Cardiac muscle cell (in vitro differentiated cells and primary cell): ENCODE measurements at places on chromosomes 2 and 18. TPM values are rescaled to one million over a fixed set of nuclear protein-coding genes. Genes with fewer than 3 reads are reported as not detected.

GRCh38 chr2:45588158-45588829, 22.8 kb downstream of the SRBD1 start:
- DNase-seq: no peak
- peaks cover 11% of the 10 kb centered on the region for H3K4me1 ChIP-seq
- H3K27ac ChIP-seq: peak overlapping the region; percentile 69
- H3K36me3 ChIP-seq: no peaks in the 10 kb centered on the region

DNA sequence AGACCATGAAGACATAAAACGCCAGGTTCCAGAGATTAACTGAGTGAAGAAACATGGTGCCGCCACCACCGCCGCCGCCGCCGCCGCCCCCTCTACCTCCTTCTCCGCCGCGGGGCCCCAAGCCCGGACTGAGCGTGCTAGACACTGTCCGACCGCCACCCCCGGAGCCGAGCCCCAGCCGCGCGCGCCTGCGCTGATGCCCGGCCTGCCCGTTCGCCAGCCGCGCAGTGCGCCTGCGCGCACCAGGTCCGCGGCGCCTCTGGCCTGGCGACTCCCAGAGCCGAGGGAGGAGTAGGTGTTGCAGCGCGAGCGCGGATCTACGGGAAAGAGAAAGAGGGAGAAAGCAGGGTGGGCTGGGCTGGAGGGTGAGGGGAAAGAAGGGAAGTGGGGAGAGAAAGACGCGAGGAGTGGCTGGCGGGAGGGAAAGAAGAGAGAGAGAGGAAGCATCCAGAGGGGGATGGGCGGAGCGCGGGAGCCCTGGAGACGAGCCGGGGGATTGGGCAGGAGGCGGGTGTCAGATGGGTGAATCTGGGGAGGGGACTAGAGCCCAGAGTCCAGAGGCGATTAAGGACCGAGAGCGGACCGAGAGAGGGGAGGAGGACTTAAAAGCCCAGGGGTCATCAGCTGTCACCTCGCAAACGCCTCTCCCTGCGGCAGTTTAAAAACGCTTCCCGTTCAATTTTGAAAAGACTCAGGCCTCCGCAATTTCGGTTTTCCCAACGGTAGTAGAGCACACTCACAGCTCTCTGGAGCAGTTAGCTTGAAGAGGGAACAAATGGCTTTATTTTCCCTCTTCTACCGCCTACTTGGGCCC, at the start of gene PGAP1:
Gene PGAP1, minus strand, starts transcription at position 146 of the 814 bp plus-strand sequence. Its CDS starts 91 bp downstream, at position 55.
- peak within 1 kb of the TSS; percentile 93 for H3K4me3 ChIP-seq
- no peaks in the 10 kb centered on the region for H3K36me3 ChIP-seq
- peak within 1 kb of the TSS; percentile 85 for H3K27ac ChIP-seq
- peaks cover 14% of the 10 kb centered on the region for H3K4me1 ChIP-seq

GRCh38 chr2:127585270-127585807, 49.9 kb downstream of the MYO7B start:
- H3K4me1 ChIP-seq: no peaks in the 10 kb centered on the region
- H3K27me3 ChIP-seq: no peaks in the 10 kb centered on the region
- no peak overlapping the region for H3K4me3 ChIP-seq
- DNase-seq: no peak
- no peak overlapping the region for H3K27ac ChIP-seq

- peak; percentile 83 for DNase-seq
- H3K27me3 ChIP-seq: no peaks in the 10 kb centered on the region
- H3K4me3 ChIP-seq: no peak overlapping the region
Observed at GRCh38 chr2:205660521-205661124, 21.7 kb upstream of the NRP2 start.

DNA sequence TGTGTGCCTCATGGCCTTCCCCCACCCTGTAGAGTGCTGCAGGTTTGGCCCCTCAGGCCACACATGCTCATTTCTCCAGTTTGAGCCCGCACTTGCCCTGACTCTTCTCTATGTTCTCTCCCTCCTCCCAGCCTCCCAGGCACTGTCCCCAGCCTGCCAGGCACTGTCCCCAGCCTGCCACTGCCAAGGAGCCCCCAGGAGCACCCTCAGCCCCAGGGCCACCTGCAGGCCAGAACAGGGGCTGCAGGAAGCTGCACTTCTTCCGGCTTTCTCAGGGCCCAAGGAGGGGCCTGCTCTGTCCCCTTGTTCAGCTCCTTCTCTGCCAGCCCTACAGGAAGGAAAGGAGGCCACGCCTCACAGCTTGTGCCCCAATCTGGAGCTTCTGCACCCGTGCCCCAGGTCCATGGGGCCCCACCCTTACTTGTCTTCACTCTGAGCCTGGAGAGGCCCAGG, 31.6 kb downstream of the CYP26B1 start:
- no peaks in the 10 kb centered on the region for H3K4me1 ChIP-seq
- H3K36me3 ChIP-seq: no peaks in the 10 kb centered on the region
- no peak overlapping the region for H3K27ac ChIP-seq
- H3K27me3 ChIP-seq: no peaks in the 10 kb centered on the region
- peak; percentile 15 for DNase-seq

- no peak for DNase-seq
- no peaks in the 10 kb centered on the region for H3K36me3 ChIP-seq
- H3K27me3 ChIP-seq: no peaks in the 10 kb centered on the region
- no peak overlapping the region for H3K27ac ChIP-seq
- H3K4me1 ChIP-seq: peaks cover 6% of the 10 kb centered on the region
Observed at GRCh38 chr2:224264259-224264658, 137.6 kb downstream of the FAM124B start.

DNA sequence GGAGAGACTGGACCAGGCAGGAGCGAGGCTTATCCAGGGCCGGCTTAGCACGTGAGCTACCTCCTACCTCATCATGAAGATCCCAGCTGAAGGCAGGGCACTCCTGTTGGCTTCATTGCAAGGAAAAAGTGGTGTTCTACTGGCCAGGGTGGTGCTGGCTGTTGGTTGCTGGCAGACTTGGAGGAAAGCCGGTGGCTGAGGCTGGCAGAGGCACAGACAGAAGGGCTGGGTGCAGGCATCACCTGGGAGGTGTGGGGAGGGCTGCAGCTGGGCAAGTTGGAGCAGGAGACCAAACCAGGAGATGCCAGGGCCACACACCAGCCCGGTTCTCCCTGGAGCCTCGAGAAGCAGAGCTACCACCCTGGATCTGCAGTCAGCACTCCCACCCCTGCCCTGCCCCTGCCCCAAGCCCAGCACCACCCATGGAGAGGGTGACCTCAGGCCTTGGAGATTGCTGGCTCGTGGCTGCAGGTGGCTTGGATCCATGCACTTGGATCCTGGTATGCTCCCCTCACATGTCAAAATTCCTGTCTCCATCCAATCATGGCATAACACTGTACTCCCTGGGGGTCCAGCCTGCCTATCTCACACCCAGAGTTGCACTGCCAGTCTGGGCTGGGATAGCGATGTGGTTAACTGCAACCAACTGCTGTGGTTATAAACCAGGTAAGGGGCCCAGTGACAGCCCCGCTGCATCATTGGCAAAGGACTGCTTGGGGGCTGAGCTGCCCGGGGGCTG, 49.7 kb downstream of the GLI2 start:
- H3K27ac ChIP-seq: no peak overlapping the region
- no peaks in the 10 kb centered on the region for H3K27me3 ChIP-seq
- no peaks in the 10 kb centered on the region for H3K36me3 ChIP-seq
- H3K4me3 ChIP-seq: no peak overlapping the region

GRCh38 chr2:178848335-178848734, 41.1 kb upstream of the TTN start:
- H3K4me1 ChIP-seq: peaks cover 10% of the 10 kb centered on the region
- peaks cover 86% of the 10 kb centered on the region for H3K36me3 ChIP-seq
- DNase-seq: no peak

- peak within 1 kb of the TSS; percentile 85 for H3K4me3 ChIP-seq
- no peaks in the 10 kb centered on the region for H3K36me3 ChIP-seq
- H3K4me1 ChIP-seq: peaks cover 15% of the 10 kb centered on the region
- H3K27me3 ChIP-seq: peaks cover 12% of the 10 kb centered on the region
- H3K27ac ChIP-seq: peak within 1 kb of the TSS; percentile 62
Observed at GRCh38 chr18:10453806-10454680, at the start of gene APCDD1. APCDD1 (plus strand) TSS chr18:10454635; CDS start chr18:10454982, 347 bp downstream.

GRCh38 chr2:27992787-27993401, 102.4 kb downstream of the BABAM2 start:
- H3K36me3 ChIP-seq: no peaks in the 10 kb centered on the region
- no peaks in the 10 kb centered on the region for H3K27me3 ChIP-seq
- DNase-seq: peak; percentile 68
- H3K4me3 ChIP-seq: no peak overlapping the region
- H3K27ac ChIP-seq: no peak overlapping the region

- no peaks in the 10 kb centered on the region for H3K36me3 ChIP-seq
- no peaks in the 10 kb centered on the region for H3K27me3 ChIP-seq
- DNase-seq: no peak
- peaks cover 4% of the 10 kb centered on the region for H3K4me1 ChIP-seq
Observed at GRCh38 chr2:236901956-236902355, 183.7 kb upstream of the COPS8 start.

DNA sequence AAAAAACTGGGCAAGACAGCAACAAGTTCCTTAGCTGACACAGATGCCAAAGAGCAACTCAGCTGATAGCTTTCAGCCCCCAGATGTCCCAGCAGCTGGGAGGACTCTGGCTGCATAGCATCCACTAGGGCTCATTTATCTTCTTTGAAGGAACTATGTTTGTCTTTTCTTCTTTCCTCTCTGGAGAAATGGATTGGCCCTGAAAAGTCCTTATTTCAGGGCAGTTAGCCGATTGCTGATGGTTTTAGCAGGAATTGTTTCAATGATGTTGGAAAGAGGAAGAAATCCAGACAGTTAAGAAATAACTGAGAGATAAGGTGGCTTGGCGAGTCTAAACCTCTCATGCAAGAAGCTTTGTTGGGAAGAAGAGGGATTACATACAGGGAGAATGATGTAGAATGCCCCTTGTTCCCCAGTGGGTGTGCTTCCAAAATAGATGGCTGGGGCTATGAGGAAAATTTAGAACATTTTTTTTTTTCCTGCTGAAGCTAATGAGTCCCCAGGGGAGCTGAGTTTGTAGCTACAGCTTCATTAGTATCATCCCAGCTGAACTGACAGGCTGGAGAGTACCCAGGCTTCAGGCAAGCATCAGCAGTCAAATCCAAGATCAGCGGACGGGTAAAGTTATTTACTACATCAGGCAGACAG, 33.6 kb upstream of the SERPINE2 start:
- H3K27ac ChIP-seq: no peak overlapping the region
- no peaks in the 10 kb centered on the region for H3K36me3 ChIP-seq
- no peaks in the 10 kb centered on the region for H3K27me3 ChIP-seq
- H3K4me1 ChIP-seq: no peaks in the 10 kb centered on the region

GRCh38 chr2:20186855-20187187, 38.1 kb downstream of the SDC1 start:
- no peaks in the 10 kb centered on the region for H3K36me3 ChIP-seq
- DNase-seq: no peak
- H3K27ac ChIP-seq: no peak overlapping the region
- peaks cover 38% of the 10 kb centered on the region for H3K4me1 ChIP-seq
- H3K27me3 ChIP-seq: no peaks in the 10 kb centered on the region

- DNase-seq: peak; percentile 65
- H3K36me3 ChIP-seq: no peaks in the 10 kb centered on the region
- H3K27ac ChIP-seq: no peak within 1 kb of the TSS
- H3K4me1 ChIP-seq: peaks cover 7% of the 10 kb centered on the region
- H3K4me3 ChIP-seq: peak within 1 kb of the TSS; percentile 31
Observed at GRCh38 chr2:218859556-218859987, at the start of gene WNT6. WNT6 (plus strand) TSS chr2:218859805; CDS start chr2:218860038, 233 bp downstream.

- no peaks in the 10 kb centered on the region for H3K27me3 ChIP-seq
- no peak for DNase-seq
- H3K4me3 ChIP-seq: no peak overlapping the region
- no peak overlapping the region for H3K27ac ChIP-seq
Observed at GRCh38 chr18:33022370-33022769, 249.5 kb upstream of the KLHL14 start.

- H3K27ac ChIP-seq: no peak overlapping the region
- no peaks in the 10 kb centered on the region for H3K36me3 ChIP-seq
- H3K4me3 ChIP-seq: no peak overlapping the region
Observed at GRCh38 chr2:132676999-132677398, 7.0 kb upstream of the LYPD1 start.

The HYCC2 gene
- 6.1 and 9.2 TPM in 2 replicates for polyA plus RNA-seq

The SOCS6 gene
- polyA plus RNA-seq: 11.0 and 17.5 TPM in 2 replicates

The COMMD1 gene
- 83.6 and 94.0 TPM in 2 replicates for polyA plus RNA-seq

The MORN2 gene
- 49.3 and 53.1 TPM in 2 replicates for polyA plus RNA-seq

The ZEB2 gene
- 16.8 and 17.9 TPM in 2 replicates for polyA plus RNA-seq
